ENCODE measurements at places on chromosomes 7 and 10.

GRCh38 chr7:157517782-157518513 is 181.1 kb downstream of the DNAJB6 start:
- no peak for DNase-seq

- no peak for DNase-seq
Measured at GRCh38 chr10:25682203-25682851, 251.7 kb upstream of the MYO3A start.

DNA sequence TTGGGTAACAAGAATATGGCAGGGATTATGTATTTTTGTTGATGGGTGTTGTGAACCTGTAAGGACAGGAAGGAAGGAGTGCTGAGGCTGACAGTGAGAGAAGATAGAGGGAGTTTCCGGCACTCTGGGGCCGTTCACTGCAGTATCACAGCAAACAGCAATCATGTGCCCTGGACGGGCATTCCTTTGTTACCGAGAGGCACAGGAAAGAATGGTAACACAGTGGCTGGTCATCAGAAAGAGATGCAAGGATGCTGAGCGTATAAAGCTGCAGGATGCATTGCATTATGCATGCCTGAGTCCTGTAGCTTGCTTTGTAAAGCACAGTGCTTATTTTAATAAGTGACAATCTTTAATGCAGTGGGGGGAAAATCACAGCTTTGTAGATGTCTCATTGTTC is 286.8 kb downstream of the RPS24 start:
- no peak for DNase-seq

DNA sequence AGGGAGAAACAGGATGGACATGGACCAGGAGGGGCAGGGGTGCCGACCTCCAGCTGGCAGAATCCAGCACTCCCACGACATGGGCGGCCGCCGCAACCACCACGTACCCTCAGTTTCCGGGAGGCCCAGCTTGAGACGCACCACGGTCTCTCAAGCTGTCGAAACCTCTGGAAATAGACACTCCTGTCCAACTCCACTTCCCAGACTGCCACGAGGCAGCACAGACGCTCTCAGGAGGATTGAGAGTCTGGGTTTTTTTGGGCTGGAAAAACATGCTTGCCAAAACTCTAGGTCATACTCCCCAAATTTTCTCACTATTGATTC is 37.9 kb upstream of the PDGFA start:
- no peak for DNase-seq

DNA sequence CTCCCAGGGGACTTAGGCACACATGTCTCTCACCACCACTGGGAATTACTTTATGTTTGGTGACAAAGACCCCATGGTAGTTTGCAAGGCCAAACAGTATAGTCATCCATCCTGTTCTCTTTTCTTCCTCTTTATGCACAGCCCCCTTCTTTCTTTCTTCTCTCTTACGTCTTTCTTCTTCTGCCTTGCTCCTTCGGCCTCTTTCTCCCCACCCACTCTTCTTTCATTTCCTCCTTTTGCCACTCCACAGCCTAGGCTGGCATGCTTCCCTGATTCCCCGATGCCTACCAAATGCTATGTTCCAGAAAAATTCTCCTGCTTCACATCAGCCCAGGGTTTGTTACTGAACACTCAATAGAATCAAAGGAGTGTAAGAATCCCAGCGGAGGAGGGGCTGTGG is 62.4 kb upstream of the MKLN1 start:
- DNase-seq, result no peak

DNA sequence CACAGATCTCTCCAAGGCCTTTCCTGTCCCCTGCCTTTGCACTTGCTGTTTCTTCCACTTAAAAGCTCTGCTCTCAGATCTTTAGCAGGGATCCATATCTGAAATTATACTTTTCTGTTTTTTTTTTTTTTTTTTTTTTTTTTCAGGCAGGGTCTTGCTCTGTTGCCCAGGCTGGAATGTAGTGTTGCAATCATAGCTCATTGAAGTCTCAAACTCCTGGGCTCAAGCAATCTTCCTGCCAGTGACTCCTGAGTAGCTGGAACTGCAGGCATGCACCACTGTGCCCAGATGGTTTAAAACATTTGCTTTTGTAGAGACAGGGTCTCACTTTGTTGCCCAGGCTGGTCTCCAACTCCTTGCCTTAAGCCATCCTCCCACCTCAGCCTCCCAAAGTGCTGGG is 5.0 kb upstream of the TSPAN15 start:
- DNase-seq, result no peak

DNA sequence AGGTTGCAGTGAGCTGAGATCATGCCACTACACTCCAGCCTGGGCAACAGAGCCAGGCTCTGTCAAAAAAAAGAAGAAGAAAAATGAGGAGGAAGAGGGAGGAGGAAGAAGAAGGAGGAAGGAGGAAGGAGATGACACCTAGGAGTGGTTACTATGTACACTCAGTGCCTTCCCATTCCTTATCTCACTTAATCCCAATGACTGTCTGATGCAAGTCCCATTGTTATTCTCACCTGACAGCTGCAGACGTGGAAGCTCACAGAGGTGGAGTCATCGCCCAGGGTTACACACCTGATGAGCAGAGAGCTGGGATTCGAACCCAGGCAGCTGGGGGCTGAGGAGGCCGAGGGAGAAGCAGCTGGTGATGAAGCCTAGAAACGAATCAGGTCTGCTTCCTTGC is 258.8 kb downstream of the SNX10 start:
- no peak for DNase-seq

Data from pulmonary artery endothelial cell (primary cell).